ENCODE measurements at places on chromosomes 3 and 15.

- H3K27me3 ChIP-seq: no peaks in the 10 kb centered on the region
- H3K4me3 ChIP-seq: no peak overlapping the region
- peaks cover 15% of the 10 kb centered on the region for H3K4me1 ChIP-seq
- no peaks in the 10 kb centered on the region for H3K36me3 ChIP-seq
Measured at GRCh38 chr3:129245141-129245540, 4.3 kb upstream of the COPG1 start.

DNA sequence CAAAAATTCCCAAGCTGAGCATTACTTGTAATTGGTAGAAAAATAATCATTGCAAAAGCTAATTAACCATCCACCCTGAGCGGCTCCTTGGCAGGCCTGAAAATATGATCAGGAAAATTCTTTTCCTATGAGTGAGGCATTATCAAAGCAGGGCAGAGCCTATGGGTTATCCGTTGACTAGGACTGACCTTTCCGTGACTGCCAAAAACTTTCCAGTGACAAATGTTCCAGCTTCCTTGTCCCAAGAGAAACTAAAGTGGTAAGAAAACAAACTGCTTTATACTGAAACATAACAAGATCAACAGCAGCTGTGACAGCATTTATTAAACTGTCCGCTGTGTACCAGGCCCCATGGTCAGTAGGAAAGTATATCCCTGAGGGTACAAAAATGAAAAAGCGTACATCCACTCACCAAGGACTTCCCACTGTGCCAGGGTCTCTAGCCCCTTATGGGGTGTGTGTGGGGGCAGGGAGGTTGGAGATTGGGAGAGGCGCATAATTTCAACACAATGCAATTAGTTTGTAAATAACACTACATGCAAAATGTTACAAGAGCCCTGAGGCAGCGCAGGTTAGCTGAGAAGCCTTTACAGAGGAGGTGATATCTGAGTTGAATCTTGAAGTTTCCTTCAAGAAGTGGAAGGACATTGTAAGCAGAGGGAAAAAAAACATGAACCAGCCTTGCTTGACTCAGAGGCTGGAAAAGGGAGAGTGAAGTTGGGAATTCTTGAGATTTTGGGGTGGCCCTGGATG lies 8.5 kb downstream of the LIPC start:
- H3K27me3 ChIP-seq: no peaks in the 10 kb centered on the region
- H3K4me3 ChIP-seq: no peak overlapping the region
- no peaks in the 10 kb centered on the region for H3K36me3 ChIP-seq
- no peak for DNase-seq
- no peaks in the 10 kb centered on the region for H3K4me1 ChIP-seq

DNA sequence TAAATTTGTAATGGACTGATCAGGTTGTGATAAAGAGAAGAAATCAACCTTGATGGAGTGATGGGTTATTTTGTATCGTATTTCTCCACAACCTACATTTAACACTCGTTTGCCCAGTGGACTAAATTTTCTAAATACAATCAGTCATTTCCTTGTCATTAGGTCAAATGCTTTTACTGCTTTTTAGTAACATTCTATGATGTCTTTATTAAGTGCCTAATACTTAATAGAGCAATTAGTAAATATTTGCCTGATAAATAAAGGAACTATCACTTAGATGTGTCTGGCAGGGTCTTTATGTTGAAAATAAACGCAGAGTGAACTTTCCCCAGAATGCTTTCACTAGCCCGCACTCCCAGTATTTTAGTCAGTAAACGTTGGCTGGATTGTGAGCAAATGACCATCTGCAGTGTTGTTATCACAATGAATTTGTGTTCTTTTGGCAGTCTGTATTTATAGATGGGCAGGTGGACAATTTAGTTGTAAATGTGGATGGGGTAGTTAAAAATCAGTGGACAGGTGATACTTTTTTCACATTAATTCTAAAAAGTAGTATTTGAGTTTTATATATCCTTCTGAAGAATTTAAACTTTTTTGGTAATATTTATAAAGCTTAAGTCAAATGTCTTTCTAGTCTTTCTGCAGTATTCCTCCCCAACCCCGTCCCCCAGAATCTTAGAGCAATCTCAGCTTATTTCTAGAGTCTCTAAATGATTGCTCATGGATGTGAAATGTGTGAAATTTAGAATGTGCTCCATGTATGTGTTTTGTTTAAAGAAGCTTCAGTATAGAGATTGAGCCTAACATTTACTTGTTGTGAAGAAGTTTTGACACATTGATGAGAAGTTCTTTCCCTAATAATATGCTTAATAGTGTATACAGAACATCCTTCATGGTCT lies 4.9 kb downstream of the USP3 start:
- peak overlapping the region; percentile 100 for H3K27ac ChIP-seq
- peaks cover 64% of the 10 kb centered on the region for H3K4me1 ChIP-seq
- H3K27me3 ChIP-seq: no peaks in the 10 kb centered on the region
- H3K36me3 ChIP-seq: no peaks in the 10 kb centered on the region

DNA sequence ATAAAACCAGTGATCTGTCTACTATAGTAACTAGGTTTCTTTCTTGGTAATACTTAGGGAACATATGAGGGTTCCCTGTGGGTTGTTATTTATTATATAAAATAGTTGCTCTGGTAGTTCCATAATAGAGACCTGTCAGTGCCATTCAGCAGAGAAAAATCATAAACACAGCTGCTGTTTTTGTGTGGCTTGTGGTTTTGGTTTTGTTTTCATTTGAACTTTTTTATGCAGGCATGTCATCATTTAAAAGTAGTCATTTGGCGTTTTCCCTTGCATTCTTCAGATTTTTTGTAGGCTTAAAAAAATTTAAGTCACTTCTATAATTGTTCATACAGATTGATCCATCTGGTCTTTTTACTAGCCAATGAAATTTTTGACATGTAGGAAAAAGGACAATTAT lies 47.9 kb downstream of the PIK3CA start:
- peaks cover 10% of the 10 kb centered on the region for H3K4me1 ChIP-seq
- H3K27ac ChIP-seq: no peak overlapping the region
- DNase-seq: no peak
- no peak overlapping the region for H3K4me3 ChIP-seq

- H3K27ac ChIP-seq: no peak overlapping the region
- H3K4me3 ChIP-seq: no peak overlapping the region
- no peaks in the 10 kb centered on the region for H3K27me3 ChIP-seq
- no peaks in the 10 kb centered on the region for H3K4me1 ChIP-seq
Measured at GRCh38 chr3:60475096-60475495, 776.2 kb downstream of the FHIT start.

- no peak for DNase-seq
- no peaks in the 10 kb centered on the region for H3K27me3 ChIP-seq
- H3K27ac ChIP-seq: peak overlapping the region; percentile 72
- H3K4me1 ChIP-seq: peaks cover 32% of the 10 kb centered on the region
- no peak overlapping the region for H3K4me3 ChIP-seq
- H3K36me3 ChIP-seq: no peaks in the 10 kb centered on the region
Measured at GRCh38 chr3:187973977-187974870, 179.7 kb upstream of the LPP start.

- no peak for DNase-seq
- H3K27me3 ChIP-seq: no peaks in the 10 kb centered on the region
- no peaks in the 10 kb centered on the region for H3K36me3 ChIP-seq
Measured at GRCh38 chr15:67049351-67050044, 15.9 kb upstream of the SMAD3 start.

GRCh38 chr3:152857082-152857481 lies 22.2 kb downstream of the P2RY1 start:
- H3K36me3 ChIP-seq: no peaks in the 10 kb centered on the region
- no peak overlapping the region for H3K27ac ChIP-seq
- DNase-seq: no peak

DNA sequence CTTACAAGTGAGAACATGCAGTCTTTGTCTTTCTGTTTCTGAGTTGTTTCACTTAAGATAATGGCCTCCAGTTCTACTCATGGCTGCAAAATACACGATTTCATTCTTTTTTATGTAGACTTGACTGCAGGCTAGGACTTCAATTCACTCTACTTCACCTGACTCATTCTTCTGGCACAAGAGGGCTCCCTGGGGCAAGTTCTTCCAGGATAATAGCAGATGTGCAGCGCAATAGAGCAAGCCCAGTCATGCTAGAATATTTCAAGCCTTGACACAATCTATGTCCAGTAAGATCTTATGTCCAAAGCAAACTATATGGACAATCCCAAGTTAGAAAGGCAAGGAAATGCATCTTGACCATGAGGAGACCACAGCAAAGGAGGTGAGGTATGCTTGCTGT lies 211.7 kb upstream of the GADL1 start:
- H3K27ac ChIP-seq: no peak overlapping the region
- no peaks in the 10 kb centered on the region for H3K4me1 ChIP-seq
- no peaks in the 10 kb centered on the region for H3K27me3 ChIP-seq
- no peaks in the 10 kb centered on the region for H3K36me3 ChIP-seq

- DNase-seq: no peak
- H3K27me3 ChIP-seq: no peaks in the 10 kb centered on the region
- no peaks in the 10 kb centered on the region for H3K4me1 ChIP-seq
- H3K4me3 ChIP-seq: no peak overlapping the region
- H3K27ac ChIP-seq: no peak overlapping the region
- H3K36me3 ChIP-seq: no peaks in the 10 kb centered on the region
Measured at GRCh38 chr15:95758451-95758850, 572.0 kb upstream of the NR2F2 start.

GRCh38 chr3:182782149-182782548 lies 11.2 kb upstream of the ATP11B start:
- no peaks in the 10 kb centered on the region for H3K27me3 ChIP-seq
- H3K27ac ChIP-seq: no peak overlapping the region
- H3K36me3 ChIP-seq: no peaks in the 10 kb centered on the region
- H3K4me3 ChIP-seq: no peak overlapping the region
- H3K4me1 ChIP-seq: no peaks in the 10 kb centered on the region
- no peak for DNase-seq

- no peak overlapping the region for H3K4me3 ChIP-seq
- peaks cover 7% of the 10 kb centered on the region for H3K4me1 ChIP-seq
- no peaks in the 10 kb centered on the region for H3K36me3 ChIP-seq
- H3K27me3 ChIP-seq: no peaks in the 10 kb centered on the region
- DNase-seq: no peak
- no peak overlapping the region for H3K27ac ChIP-seq
Measured at GRCh38 chr15:40320409-40320808, 3.1 kb upstream of the INAFM2 start.

- no peaks in the 10 kb centered on the region for H3K36me3 ChIP-seq
- H3K4me3 ChIP-seq: no peak overlapping the region
- no peaks in the 10 kb centered on the region for H3K27me3 ChIP-seq
- no peak for DNase-seq
- H3K27ac ChIP-seq: no peak overlapping the region
Measured at GRCh38 chr3:45084820-45085816, 59.0 kb downstream of the CLEC3B start.

GRCh38 chr3:66492672-66493071 lies 8.2 kb downstream of the LRIG1 start:
- no peak overlapping the region for H3K4me3 ChIP-seq
- no peak overlapping the region for H3K27ac ChIP-seq
- H3K27me3 ChIP-seq: no peaks in the 10 kb centered on the region
- H3K4me1 ChIP-seq: peaks cover 63% of the 10 kb centered on the region
- no peaks in the 10 kb centered on the region for H3K36me3 ChIP-seq
- no peak for DNase-seq

DNA sequence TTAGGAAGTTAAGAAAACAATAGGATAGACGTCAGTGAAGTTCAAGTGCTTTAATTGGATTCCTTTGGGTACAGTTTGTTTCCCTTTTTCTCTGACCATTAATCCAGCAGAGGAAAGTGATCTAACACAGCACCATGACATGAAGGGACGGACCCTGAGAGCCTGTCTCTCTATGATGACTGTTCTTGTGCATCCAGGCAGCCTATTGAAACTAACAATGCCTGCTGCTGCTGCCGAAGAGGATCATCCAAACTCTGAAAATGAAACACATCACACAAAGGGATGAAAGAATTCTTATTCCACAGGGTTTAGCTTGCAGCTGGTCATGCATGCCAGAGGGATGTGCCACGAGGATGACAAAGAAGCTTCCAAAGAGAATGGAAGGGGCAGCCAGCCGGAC lies 75.5 kb downstream of the ZBTB20 start:
- H3K27ac ChIP-seq: no peak overlapping the region
- H3K27me3 ChIP-seq: no peaks in the 10 kb centered on the region
- H3K4me1 ChIP-seq: no peaks in the 10 kb centered on the region
- no peak overlapping the region for H3K4me3 ChIP-seq

DNA sequence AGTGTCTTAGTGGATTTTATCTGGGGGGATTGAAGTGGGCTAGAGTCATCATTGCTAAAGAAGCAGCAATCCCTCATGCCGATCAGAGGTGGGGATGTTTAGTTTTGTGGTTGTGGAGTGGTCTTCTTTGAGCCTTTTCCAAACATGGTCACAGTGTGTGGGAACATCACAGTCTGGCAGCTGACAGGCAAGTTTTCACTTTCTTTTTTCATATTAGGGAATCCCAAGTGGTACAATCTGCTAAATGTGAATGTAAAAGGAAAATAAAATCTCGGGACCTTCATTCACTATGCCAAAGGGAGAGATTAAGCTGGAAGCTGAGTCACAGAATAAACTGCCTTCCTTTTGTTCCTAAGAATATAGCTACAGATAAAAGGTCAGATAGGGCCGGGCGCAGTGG lies 10.4 kb upstream of the CX3CR1 start:
- H3K27me3 ChIP-seq: no peaks in the 10 kb centered on the region
- H3K27ac ChIP-seq: no peak overlapping the region
- no peak overlapping the region for H3K4me3 ChIP-seq
- no peaks in the 10 kb centered on the region for H3K36me3 ChIP-seq
- no peaks in the 10 kb centered on the region for H3K4me1 ChIP-seq
- no peak for DNase-seq

DNA sequence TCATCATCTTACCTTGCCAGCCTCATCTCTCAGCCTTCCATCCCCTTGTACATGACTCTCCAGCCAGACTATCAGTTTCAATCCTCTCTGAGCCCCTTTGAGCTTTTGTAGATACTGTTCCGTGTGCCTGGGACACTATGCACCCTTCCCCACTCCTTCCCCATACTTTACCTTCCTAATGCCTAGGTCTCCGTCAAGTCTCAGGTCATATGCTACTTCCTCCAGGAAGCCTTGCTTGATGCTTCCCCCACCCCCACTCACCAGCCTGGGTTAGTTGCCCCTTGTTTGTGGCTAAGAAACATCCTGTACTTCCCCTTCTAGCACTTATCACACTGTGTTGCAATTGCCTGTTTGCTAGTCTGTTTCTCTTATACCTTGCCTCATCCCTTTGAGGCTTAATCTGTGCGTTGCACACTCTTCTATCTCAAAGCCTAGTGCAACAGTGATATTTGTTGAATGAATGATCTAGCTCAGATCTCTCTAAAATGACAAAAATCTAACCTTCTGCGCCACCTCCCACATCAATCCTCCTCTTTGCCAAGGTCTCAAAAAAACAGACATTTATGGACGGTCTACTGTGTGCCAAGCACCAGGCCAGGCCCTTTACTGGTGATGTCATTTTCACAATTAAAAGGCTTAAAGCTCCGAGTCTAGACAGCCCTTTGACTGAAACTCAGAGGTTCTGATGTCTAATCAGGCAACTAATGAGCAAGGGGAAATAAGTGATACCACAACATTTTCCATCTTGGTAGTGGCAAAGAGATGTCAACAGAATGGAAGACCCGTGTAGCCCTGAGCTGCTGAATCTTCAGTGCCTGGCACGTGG lies 6.5 kb upstream of the USP3 start:
- H3K27ac ChIP-seq: peak overlapping the region; percentile 100
- DNase-seq: peak; percentile 76
- no peaks in the 10 kb centered on the region for H3K27me3 ChIP-seq
- H3K4me1 ChIP-seq: peaks cover 87% of the 10 kb centered on the region
- no peak overlapping the region for H3K4me3 ChIP-seq

Measured in effector memory CD4-positive, alpha-beta T cell (primary cell).